ENCODE measurements at places on chromosomes 3 and 15. TPM values are rescaled to one million over a fixed set of nuclear protein-coding genes. Genes with fewer than 3 reads are reported as not detected.

DNA sequence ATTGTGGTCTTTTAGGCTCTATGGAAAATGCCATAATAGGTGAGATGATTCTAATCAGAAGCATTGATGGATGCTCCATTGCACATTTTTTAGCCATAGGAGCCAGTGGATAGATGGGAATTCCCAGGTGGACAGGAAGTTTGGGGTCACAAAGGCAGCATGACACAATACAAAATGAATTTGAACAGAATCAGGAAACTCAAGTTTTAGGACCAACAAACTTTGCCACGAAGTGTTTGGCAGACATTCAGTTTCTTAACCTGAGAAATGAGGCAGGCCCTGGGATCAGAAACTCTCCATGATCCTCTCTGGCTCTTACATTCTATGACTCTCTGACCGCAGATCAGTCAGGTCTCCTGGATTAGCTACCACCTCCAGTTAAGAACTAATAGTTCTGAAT is 275.4 kb downstream of the TIGIT start:
- no peak for DNase-seq

DNA sequence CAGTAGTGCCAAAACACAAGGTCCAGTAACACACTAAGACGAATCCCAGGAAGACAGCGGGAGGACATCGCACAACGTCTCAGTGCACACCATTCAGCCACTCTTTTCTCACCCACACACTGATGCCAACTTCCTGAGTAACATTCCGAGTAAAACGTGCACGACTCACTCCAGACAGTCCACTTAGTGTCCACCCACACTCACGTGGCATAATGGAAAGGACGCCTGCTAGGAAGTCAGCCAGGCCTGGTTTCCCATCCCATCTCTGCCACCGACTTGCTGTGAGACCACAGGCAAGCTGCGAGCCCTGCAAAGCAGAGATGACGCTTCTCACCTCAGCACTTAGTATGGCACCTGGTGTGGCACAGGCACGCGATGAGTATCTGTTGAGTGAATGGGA is 36.8 kb upstream of the VGLL4 start:
- DNase-seq, result no peak

GRCh38 chr3:100682056-100682853 is 27.0 kb upstream of the TFG start:
- DNase-seq, result no peak

DNA sequence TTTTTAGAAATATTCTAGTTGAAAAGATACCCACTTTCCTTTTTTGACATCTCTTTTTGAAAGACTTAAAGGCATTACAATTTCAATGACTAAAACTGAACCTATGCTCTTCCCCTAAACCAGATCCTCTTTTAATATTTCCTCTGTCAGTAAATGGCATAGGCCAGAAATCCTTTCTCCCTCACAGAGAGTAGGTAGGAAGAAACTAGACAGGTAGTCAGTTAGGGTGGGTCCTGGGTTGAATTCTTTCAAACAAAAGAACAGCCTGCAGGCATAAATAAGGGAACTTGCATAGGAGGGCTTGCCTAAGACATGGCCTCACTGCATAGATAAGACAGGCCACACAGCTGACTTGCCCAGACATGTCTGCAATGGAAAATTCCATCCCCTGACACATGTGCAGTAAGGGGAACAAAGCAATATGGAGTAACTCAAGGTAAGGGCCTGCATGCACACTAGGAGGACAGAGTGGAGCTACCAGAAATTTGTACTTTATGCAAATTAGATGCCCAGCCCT is 23.1 kb downstream of the PLSCR5 start:
- DNase-seq, result no peak

DNA sequence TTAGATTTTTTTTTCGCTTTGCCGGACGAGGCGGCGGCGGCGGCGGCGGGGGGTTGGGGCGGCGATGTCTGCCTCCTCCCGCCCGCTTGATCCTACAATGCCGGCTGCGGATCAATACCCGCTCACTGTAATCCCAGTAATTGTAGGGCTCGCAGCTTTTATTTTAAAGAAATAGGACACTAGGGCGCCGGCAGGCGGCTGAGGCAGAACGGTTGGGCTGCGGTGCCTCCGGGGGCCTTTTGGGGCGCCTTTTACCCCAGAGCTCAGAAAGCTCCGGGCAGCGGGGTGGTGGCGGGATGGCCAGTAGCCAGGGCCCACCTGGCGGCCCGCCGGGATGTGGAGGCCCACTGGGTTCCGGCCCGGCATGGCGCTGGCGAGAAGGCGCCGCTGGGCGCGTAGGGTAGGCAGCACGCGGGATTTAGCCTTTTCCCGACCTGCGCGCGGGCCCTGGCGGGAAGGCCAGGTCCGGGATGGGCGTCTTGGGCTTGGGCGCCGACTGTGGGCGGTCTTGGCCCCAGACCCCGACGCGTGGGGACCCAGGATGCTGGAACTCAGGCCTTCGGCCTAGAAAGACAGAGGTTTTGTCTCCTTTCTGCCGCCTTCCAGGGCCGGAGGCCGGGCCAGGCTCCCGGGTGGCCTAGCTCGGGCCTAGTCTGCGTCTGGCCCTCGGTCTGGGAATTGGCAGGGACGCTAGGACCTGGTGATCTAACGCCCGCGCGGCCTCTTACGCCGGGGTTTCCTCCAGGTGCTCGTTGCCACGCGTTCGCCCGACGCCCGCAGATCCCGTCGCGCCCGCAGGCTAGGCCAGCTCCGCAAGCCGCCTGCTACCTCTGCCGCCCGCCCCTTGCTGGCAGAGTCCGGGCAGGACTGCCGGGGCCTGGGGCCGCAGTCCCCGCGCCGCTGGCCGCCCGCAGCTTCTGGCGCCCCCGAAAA is 15.5 kb upstream of the ONECUT1 start:
- no peak for DNase-seq

ISG20 gene
- total RNA-seq, result not detected

DNA sequence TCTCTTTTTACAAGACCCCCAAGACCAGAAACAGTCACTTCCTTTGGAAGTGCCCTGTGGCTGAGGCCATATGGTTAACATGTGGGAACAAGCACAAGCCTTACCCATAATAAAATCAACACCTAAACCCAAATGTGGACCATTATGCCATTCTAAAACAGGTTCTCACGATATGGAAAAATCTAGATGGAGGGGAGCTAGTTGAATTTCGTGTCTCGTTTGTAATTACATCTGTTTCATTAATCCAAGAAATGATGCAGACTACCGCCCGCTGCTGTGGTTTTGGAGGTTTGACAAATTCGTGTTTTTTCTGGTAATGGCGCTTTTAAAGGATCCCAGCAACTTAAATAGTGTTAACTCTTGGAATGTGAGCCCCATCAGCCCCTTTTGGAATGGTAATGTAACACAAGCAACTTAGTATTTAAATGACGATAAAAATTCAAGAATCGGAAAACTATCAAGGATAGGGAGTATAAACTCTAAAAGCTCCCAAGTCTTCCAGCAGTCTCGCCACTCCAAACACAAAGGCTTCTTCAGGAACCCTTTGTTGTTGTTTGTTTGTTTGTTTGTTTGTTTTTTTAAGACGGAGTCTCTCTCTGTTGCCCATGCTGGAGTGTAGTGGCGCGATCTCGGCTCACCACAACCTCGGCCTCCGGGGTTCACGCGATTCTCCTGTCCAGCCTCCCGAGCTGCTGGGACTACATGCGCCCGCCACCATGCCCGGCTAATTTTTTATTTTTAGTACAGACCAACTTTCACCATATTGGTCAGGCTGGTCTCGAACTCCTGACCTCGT is 1.1 kb downstream of the CNBP start:
- DNase-seq, result no peak

DNA sequence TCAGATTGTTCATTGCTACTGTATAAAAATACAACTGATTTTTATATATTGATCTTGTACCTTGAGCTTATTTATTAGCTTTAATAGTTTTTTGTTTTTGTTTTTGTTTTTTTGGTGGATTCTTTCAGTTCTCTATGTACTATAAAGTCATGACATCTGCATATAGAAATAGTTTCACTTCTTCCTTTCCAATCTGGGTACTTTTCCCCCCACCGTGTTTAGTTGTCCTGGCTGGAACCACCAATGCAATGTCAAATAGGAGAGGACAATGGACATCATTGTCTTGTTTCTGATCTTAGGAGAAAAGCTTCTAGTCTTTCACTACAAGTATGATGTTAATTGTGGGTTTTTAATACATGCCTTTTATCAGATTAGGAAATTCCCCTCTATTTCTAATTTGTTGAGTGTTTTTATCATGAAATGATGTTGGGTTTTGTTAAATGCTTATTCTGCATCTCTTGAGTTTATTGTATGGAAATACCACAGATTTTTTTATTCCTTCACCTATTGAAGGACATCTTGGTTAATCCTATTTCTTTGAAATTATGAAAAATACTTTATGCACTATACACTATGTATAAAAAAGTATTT is 2.8 kb upstream of the XCR1 start:
- DNase-seq, result no peak

Measured in frontal cortex (tissue), 4 donors.